ENCODE measurements at places on chromosomes 3 and 15.
A peak's percentile ranks its signal among the peaks of the same experiment; 100 is the strongest.

- DNase-seq: peak; percentile 19
Measured at GRCh38 chr15:82530606-82531379, 9.5 kb downstream of the RPS17 start.

- DNase-seq: no peak
Measured at GRCh38 chr15:45224621-45225217, 27.3 kb upstream of the SLC28A2 start.

- no peak for DNase-seq
Measured at GRCh38 chr3:51934139-51934850, 7.4 kb downstream of the RRP9 start.

DNA sequence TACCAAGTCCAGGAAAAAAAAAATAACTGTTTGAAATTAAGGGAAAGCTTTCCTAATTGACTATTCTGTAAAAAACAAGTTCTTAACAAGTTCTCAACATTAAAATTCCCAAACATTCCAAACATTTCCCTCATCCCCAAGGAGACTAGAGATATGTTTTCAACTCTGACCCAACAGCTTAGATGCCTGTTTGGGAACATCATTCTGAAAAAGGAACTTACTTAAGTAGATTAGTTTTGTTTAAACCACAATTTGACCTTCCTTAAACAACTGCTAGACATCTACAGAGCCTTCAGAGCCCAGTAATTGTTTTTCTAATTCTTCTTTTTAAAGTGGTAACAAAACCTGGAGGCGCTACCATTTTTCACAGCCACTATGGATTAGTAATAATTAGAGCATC, 12.8 kb downstream of the UBR1 start:
- peak; percentile 80 for DNase-seq

- no peak for DNase-seq
Measured at GRCh38 chr3:194075802-194076460, 60.0 kb upstream of the HES1 start.

- DNase-seq: no peak
Measured at GRCh38 chr3:79354179-79354688, 413.6 kb downstream of the ROBO1 start.

DNA sequence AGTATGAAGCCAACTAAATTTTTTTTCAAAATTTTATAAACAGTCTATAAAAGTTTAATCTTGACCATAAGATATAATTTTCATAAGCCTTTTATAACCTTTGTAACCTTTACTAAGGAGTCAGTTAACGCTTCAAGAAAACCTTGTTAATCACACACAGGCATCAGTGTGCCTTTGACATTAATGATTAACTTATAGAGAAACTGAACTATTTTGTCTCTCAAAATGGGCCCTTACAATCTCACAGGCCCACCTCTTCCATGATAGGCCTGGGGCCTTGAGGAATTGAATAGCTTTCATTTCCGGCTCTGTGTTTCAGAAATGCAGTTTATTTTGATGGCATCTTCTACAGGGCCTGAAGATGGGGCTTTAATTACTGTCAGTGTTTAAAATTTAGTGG, 70.1 kb downstream of the CD200 start:
- no peak for DNase-seq

Data from retinal pigment epithelial cell (primary cell).